ENCODE measurements at places on chromosomes 2 and 18. TPM values are rescaled to one million over a fixed set of nuclear protein-coding genes. Genes with fewer than 3 reads are reported as not detected.

DNA sequence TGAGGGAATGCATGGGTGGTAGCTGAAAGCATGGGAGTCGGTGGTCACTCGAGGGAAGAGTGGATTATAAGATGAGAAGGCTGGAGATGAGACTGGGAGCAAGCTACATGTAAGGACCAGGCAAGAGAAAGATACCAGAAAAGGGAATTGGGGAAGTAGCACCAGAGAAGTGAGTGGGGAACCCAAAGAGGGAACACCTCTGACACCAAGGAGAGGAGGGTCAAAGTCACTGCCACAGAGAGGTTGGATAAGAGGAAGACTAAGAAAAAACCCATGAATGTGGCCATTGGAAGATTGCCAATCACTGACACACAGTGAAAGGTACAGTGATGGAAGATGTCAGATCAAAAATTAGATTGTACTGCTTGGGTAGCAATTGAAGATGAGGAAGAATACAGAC, 473.9 kb downstream of the BCL11A start:
- DNase-seq = no peak

GALNT13 gene
- 2.0 TPM for total RNA-seq

CTNNA2 gene
- total RNA-seq = not detected

GRCh38 chr18:47877892-47878291, 52.6 kb downstream of the SMAD2 start:
- no peak for DNase-seq

- DNase-seq = no peak
Measured at GRCh38 chr2:64931246-64932115, 57.7 kb upstream of the SLC1A4 start.

DNA sequence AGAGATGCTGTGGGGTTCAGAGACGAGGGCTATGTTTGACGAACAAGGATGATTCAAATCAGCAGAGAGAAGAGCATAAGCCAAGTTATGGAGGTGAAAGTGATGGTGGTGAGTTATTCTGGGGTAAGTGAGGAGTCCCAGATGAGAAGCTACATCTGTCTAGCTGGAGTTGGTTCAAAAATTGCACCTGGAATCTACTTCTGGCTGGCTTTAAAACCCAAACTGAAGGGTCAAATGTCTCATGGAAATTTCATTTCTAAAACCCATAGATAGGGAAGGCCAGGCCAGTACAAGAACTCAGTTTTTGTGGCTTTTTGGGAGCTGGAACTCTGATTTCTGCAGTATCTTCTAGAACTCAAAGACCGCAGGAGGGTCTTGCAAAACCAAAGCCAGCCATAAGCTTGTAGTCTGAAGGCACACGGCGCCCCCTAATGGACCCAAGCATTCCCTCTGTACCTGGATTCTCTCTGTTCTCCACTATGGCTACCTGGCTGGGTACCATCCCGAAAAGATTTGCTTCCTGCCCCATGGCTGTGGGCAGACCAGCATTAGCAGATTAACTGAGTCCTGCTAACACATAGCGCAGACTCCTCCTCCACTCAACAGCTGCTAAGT, 229.1 kb upstream of the SLC14A2 start:
- no peak for DNase-seq
